Stimulated activated CD4-positive, alpha-beta T cell treated with anti-CD3 and anti-CD28 coated beads, Interleukin-4, amount 100 ng/mL, for 4 hours (primary cell): ENCODE measurements at places on chromosomes 5 and 9.

DNA sequence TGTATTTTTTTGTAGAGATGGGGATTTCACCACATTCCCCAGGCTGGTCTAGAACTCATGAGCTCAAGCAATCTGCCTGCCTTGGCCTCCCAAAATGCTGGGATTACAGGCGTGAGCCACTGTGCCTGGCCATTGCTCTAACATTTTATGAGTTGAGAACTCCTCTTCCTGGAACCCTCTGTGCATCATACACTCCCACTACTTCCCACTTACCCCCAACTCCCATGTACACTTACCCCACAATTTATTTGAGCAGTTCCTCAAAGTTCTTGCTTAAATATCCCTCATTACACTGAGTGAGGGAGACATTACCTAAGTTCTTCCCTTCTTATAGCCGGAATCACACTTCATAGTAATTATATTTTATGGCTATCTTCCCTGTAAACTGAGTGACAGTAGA is 42.9 kb upstream of the GALNT10 start:
- DNase-seq, result no peak

DNA sequence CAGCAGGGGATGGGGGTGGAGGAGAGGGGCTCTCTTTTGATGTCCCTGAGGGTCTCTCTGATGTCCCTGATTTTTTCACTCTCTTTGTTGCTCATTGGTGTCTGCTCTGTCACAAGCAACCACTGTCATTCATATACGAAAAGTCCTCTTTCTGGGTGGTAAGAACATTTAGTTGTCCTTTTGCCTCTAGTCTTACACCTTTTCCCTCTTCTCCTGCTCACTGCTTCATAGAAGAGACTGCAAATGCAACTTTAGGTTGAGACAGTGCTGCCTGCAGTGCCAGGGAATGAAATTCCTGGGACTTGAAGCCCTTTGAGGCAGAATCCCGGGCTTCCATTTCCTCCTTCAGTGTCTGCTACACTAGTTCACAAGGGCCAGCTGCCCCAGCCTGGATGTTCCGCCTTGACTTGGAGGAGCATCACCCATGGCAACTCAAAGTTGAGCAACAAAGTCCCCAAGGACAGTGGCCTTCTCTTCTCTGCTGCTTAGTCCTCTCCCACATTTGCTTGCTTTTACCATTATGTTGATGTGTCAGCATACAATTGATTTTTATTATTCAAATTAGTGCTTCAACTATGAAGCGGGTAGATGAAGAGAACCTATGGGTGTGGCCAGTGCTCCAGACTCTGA is 94.7 kb upstream of the RUSC2 start:
- no peak for DNase-seq

GRCh38 chr9:127635201-127635735 is 23.2 kb downstream of the STXBP1 start:
- DNase-seq, result no peak

DNA sequence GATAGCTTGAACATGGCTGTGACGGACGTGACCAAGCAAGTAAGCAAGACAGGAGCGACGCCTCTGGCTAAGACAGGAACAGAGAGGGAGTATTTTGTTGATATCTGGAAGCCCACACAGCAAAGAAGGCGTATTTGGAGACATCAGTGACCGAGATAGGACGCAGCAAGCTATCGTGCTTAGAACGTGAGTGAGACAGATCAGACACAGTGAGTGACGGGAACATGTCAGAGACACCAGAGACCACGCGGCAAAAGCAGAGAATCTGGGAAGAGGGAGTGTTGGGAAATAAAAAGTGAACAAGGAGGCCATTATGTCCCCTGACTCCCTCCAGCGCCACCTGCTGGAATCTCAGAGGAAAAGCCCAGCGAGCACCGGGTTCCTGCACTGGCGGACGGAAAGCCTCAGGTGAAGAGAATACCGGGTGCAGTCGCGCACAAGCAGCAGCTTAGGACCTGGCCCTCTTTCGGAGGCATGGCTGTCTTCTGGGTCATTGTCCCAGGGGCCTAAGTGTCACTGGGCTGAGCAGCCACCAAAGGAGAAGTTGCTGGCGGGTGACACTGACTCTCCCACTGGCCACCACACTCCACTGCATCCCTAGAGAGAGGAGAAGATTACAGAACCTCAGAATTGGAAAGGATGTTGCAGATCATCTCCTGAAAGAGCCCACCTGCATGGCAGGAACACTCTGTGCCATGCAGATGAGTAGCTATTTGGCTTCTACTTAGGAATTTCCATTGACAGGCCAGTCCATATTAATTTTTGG is 99.1 kb downstream of the FBXO38 start:
- DNase-seq, result peak; percentile 51

DNA sequence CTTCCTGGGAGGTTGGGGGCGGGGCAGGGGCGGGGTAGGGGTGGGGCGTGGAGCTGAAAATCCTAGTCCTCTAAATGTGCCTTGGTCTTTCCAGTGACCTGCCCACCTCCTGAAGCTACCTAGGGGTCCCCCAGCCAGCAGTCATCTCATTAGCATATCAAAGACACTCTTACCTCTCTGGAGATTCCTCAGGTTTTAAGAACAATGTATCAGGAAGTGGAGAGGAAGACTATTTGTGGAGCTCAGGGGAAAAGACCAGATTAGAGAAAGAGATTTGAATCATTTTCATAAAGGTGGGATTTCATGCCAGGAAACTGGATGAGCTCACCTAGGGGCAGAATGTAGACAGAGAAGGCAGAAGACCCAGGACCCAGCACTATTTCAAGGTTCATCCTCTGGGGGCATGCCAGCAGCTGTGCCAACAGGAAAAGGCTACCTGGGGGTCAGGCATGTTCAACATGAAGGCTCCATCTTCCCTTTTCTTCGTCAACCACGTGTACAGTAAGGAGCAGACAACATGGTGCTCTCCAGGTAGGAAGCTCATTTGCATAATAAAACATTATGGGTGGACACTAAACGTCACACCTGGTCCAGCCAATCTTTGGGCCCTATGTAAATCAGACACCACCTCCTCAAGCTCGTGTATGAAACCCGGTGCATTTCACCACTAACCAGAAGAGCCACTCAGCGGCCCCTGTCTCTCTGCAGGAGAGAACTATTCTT is 6.9 kb downstream of the GMCL2 start:
- no peak for DNase-seq

- DNase-seq, result no peak
These were observed 14.7 kb downstream of the FBP1 start for GRCh38 chr9:94624629-94625028.

- peak; percentile 71 for DNase-seq
These were observed 18.1 kb downstream of the TCF7 start for GRCh38 chr5:134132372-134133187.

- no peak for DNase-seq
These were observed 14.8 kb downstream of the SLC25A46 start for GRCh38 chr5:110753600-110753999.

DNA sequence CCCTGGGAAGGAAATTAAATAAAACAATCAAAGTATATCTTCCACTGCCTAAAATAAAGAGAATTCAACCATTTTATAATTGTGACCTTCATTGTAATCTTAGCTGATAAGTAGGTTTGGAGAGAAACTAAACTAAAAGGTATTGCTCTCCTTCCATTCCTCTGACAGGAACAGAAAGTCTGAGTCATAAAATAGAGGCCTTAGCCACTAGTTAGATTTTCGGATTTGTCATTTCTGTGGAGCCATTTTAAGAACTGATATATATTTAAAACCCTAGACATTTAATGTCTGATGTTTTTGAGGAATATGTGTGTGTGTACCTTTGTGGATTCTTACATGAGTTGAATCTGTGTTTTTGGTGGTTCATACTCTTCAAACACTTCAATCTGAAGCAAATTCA is 11.8 kb upstream of the TMC1 start:
- no peak for DNase-seq

DNA sequence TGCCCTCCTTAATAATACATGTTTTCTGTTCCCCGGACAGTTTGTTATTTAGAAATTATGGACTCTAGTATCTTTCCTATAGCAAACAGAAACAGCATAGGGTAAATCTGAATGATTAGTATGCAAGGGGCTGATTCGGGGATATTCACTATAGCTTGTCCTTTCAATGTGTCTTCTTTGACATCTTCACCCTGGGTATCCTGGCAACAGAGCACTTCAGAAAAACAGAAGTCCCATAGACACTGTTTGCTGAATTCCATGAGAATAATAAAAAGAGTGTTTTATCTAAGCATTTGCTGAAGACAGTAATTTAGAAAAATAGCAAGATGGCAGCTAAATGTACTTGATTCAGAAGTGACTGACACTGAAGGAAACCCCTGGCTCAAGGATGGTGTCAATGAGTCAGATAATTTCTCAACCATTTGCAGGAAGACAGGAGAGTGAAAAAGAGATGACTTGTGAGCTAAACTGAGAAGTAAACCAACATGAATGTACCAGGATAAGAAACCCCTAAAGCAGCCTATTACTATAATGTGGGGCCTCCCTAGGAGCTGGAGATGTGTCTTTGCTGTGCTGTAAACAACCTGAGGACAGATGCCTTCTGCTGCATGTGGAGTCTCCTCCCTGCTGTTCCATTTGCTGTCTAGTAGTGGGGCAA is 246.2 kb downstream of the MAN2A1 start:
- DNase-seq, result no peak

GRCh38 chr9:15386465-15386864 is 36.2 kb upstream of the SNAPC3 start:
- DNase-seq, result no peak

DNA sequence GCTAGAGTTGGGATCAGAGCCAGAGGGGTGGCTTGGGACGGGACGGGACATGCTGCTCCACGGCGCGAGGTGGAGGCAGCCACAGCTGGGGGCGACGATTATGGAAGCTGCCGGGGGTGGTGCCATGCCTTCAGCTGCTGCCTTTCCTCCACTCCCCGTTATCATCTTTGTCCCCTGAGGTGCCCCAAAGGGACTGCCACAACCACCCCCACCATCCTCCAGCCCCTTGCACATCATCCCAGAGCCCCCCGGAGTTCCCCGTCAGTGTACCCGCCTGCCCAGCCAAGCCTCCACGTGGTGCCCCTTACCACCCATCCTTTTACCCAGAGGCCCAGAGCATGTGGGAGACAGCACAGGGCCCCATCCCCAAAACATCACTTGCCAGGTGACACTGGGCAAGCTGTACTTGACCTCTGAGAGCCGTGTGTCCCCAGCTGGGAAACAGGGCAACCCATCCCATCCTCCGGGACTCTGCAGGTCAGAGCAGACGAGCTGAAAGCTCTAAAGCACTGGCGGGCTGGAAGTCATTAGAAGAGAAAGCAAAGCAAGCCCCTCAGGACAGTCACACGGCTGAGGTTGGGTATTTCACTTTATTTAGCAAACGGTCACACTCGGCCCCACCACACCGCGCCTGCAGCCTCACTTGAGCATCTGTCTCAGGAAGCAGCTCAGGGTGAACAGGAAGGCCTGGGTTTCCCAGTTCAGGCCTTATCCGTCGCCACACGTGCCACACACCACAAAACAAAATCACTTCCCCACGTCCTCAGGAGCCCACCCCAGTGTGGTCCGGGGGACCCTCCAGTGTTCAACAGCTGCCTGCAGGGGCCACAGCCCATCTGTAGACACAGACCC is 19.5 kb upstream of the MXD3 start:
- DNase-seq, result no peak

DNA sequence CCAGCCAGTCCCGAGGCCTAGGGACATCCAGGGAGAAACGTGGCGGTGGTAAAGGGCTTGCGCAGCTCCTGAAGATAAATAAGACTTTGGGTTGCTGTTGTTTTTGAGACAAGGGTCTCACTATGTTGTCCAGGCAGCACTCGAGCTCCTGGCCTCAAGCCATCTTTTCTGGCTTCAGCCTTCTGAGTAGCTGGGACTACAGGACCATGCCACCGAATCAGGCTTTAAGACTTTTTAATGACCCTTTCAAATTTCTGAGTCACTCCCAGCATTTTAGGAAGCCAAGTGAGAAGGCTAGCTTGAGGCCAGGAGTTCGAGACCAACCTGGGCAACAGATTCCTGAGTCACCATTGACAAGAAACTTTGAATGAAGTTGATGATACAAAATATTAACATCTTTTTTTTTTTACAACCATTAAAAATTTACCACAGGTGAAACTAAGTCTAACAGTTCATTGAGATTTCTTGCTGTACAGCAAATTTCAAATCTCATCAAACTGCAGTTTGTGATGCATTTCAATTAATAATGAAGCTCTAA is 817 bp upstream of the GNE start:
- no peak for DNase-seq

GRCh38 chr9:125850763-125851162 is 103.6 kb downstream of the PBX3 start:
- DNase-seq, result no peak

GRCh38 chr5:180643191-180643851 is 6.1 kb downstream of the FLT4 start:
- DNase-seq, result no peak

- DNase-seq, result peak; percentile 35
These were observed at the start of gene CFAP77 for GRCh38 chr9:132409828-132410528. Gene CFAP77, plus strand, starts transcription at chr9:132410211. Its CDS starts 61 bp downstream, at chr9:132410272.

DNA sequence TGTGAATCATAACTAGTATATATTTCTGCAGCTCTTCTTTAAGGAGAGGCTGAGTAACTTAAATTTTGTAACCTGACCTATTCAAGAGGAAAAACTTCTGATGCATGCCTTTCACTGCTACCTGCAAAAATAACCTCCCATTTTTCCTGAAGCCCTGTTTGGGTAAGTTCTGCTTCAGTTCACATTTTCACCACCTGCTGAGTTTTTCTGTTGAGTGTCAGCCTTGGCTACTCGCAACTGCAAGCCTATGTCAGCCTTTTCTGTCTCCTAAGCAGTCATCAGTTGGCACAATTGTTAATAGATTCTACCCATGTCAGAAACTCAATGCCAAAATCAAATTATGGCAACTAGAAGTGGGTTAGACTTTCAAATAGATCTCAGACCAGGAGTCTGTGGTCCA is 8.2 kb upstream of the TNFAIP8 start:
- DNase-seq, result no peak

DNA sequence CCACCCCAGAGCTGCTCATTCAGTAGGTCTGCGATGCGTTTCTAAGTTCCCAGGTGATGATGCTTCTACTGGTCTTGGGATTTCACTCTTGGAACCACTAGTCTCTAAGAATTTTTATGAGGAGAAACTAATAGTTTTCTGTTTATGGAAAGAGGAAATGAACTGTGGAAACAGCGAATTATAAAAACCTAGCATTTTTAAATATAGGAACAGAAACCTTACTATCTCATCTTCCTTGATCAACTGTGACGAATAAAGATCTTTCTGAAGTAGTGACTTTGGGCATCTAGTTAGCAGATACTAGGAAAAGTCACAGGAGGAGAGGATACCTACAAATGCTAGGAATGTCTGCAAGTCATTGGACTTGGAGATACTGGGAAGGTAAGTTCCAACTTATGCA is 376.8 kb upstream of the RFX3 start:
- no peak for DNase-seq
